ENCODE measurements at places on chromosomes 4 and X.

DNA sequence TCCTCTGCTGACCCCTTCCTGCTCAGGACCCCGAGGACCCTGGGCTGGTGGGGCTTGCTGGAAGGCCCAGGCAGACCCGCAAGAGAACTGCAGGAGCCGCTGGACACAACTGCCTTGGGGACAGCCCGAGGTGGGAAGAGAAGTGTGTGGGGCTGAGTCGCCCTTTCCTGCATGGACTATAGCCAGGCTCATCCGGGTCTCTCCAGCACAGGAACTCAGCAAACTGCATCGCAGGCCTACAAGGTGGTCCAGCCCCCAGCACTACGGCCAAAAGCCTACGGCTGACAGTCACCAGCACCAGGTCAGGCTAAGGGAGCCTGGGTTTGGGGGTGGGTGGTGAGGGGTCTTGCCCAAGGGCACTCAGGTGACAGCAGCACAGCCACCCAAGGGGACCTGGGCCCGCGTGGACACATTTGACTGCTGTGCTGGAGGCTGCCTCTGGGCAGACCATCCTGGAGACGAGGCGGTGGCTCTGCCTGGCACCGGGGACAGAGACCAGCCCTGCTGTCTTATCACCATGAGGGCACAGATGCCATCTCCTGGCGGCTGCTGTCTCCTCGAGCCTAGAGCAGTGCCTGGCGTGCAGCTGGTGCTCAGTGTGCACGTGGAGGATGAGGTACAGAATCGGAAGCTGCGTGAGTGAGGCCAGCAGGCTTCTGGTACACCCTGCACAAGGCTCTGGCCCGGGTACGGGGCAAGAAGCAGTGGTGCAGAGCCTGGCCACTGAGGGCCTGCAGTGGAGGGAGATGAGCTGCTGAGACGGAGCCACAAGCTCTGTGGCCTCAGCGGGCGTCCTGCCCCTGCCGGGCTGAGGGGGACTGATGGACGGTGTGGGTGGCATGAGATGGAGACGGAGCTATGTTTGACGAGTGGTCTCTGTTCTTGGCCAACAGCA lies 15.1 kb downstream of the LRPAP1 start:
- DNase-seq: no peak

GRCh38 chrX:40780082-40780481 lies 44.7 kb upstream of the MED14 start:
- no peak for DNase-seq

GRCh38 chrX:54920610-54921426 lies at the start of gene TRO:
Gene TRO (plus strand): TSS chrX:54920824. CDS start chrX:54922247, 1,423 bp downstream.
- peak; percentile 56 for DNase-seq

GRCh38 chrX:38006778-38007177 lies 425 bp downstream of the SYTL5 start:
- no peak for DNase-seq

GRCh38 chr4:169351872-169352271 lies 81.1 kb upstream of the SH3RF1 start:
- DNase-seq: no peak

GRCh38 chr4:78652282-78652876 lies 100.8 kb downstream of the ANXA3 start:
- DNase-seq: no peak

DNA sequence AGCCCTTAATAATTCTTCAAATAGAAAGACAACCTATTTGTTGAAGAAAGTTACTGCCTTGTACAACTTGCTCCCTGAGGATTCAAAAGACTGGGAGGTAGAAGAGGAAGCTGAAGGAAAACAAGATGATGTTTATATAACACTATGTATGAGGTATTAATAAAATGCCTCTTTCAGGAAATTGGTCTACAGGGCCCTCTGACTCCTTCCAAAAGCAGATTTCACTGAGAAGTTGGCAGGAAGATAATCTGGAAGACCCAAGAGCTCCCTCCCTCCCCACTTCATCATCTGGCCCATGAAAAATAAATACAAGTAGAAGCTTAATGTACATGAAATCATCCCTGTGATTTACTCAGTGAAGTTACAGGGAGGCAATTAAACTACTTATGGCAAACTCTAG lies 107.5 kb upstream of the MAGEC2 start:
- DNase-seq: no peak

DNA sequence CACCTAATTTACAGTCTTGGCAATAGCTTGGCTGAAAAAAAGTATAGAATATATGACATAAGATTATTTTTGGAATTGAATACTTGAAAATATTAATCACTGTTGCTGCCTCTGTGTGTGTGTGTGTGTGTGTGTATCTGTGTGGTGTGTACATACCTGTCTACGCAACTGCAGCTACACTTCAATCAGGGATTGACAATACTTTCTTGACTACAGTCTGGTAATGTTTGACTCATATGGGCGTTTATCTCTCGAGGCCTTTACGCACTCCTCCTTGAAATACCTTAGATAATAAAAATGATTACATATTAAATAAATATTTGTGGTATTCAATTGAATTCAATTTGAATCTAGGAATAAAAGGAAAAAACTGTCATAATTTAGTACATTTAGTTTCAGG lies 565.2 kb downstream of the PCDH18 start:
- DNase-seq: no peak

- no peak for DNase-seq
These were observed 2.2 kb downstream of the NMU start for GRCh38 chr4:55633903-55634302.

- no peak for DNase-seq
These were observed 87.1 kb downstream of the VCX2 start for GRCh38 chrX:8084006-8084405.

DNA sequence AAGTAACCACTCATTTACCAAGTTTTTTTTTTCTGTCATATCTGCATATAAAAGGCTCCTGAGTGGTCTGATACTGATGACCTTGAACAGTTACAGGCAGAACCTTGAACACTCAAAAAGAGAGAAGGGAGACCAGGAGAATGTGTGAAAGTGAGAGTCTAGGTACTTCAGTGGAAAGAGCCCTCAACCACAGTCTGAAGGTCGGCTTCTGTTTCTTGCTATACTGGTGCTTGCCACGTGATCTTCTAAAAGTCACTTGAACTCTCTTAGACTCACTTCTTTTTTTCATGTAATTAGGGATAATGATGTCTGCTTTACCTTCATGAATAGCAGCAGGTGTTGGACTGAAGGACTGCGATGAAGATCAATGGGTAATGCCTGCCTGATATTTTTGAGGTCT lies 22.8 kb downstream of the GABRB1 start:
- no peak for DNase-seq

DNA sequence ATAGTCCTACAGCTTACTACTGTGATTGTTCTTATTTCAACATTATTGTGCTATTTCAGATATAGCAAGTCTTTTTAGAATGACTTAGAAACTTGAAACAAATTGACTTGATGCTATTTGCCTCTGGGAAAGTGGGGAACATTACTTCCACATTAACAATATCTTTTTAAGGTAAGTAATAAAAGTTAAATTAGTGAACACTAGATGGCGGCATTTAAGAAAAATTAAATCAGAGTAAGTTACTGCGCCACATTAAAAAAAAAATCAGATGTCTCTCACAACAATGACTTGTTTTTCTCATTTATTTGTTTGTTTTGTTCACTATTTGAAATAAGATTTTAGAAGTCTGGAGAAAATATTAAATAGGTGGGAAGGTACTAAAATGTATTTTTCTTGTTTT lies 1026.9 kb upstream of the SLIT2 start:
- DNase-seq: no peak

GRCh38 chr4:52966172-52966571 lies 104.1 kb downstream of the RASL11B start:
- no peak for DNase-seq

DNA sequence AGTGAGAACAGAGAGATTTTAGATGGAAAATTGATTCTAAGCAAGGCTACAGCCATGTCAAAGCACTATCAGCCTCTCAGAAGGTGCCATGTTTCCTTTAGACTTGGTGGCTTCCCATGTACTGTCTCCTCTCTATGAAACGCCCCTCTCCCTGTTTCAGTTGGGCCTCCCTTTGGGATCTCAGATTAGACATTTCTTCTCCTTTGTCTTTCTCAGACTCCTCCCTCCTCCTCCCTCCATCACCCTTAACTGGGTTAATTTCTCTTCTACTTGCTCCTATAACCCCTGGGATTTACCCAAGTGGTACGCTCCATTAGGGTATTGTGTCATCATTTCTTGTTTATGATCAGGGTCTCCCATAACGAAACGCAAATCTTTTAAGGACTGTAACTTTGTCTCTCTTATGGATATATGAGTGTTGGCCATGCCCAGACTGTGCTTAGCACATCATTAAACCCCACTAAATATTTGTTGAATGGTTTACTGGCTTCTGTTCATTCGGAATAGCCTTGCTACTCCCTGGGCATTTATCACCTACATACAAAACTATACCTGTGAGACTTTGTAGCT lies 106.8 kb downstream of the FAM9B start:
- DNase-seq: no peak

GRCh38 chr4:7780751-7781348 lies 158.8 kb downstream of the AFAP1 start:
- DNase-seq: no peak

- no peak for DNase-seq
These were observed 59.2 kb downstream of the FSTL5 start for GRCh38 chr4:162104459-162105124.

GRCh38 chrX:21683941-21684340 lies 25.8 kb upstream of the KLHL34 start:
- no peak for DNase-seq

GRCh38 chr4:100900134-100900533 lies 382.3 kb upstream of the EMCN start:
- no peak for DNase-seq

DNA sequence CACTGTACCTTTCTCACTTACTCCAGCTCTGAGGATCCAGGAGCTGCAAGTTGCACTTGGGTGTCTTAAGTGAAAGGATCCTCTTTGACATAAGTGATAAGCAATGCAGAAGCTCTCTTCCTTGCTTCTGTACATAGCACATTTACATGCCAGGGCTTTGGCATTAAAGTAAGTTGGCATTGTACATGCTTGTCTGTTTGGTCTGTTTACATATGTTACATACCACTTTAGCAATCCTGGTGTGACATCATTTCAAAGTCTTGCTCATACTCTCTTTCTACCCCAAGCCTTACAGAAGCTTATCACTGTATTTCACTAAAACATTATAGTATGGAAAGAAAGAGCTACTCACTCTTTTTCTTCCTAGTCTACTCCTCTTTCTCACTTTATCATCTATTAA lies 2548.3 kb downstream of the ARAP2 start:
- DNase-seq: no peak

DNA sequence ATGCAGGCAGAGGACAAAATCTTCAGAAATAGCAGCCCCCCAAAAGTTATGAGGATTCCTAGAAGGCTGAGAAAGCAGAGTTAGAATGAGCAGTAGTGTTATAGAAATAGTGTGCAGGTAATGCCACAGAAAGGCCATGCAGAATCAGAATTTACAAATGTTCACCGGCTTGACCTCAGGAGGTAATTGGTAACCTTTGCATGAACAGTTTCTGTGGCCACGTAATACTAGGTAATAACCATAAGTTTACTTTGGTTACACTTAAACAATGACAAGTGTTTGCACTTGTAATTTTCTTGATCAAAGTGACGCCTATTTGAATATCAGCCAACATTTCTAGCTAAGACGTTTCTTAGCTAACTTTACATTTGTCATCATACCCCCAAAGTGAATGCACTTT lies 393.6 kb downstream of the GPAT3 start:
- no peak for DNase-seq

- peak; percentile 67 for DNase-seq
These were observed 105.6 kb downstream of the CNKSR2 start for GRCh38 chrX:21479695-21480270.

Data from activated CD4-positive, alpha-beta T cell treated with anti-CD3 and anti-CD28 coated beads, Interleukin-2, amount 10 ng/mL, durations not matched to agents 24 days and 14 days (primary cell).